ENCODE measurements at places on chromosomes 1 and 21.

- no peak for DNase-seq
Measured at GRCh38 chr1:151175041-151175741, 590 bp downstream of the TMOD4 start.

- no peak for DNase-seq
Measured at GRCh38 chr21:14589855-14590563, 43.9 kb upstream of the SAMSN1 start.

DNA sequence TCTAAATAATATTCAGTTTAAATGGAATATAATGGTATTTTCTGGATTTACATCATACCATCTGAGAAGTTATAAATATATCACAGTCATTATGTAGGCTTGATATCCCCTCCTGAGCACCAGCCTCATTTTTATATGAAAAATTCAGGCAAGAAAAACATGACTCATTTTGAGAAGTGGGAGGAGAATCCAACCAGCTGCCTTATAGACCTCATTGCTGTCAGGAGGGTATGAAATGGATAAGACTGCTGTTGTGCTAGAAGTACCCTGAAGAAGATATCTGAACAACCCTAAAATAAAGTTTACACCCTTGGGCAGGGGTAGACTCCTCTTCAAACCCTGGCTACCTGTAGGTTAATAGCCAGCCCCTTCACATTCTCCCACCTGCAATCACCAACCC lies 8.8 kb downstream of the GIPC2 start:
- no peak for DNase-seq

GRCh38 chr1:180532854-180533253 lies 25.9 kb upstream of the OVAAL start:
- no peak for DNase-seq

GRCh38 chr1:220751111-220751510 lies 3.0 kb downstream of the MTARC2 start:
- no peak for DNase-seq

DNA sequence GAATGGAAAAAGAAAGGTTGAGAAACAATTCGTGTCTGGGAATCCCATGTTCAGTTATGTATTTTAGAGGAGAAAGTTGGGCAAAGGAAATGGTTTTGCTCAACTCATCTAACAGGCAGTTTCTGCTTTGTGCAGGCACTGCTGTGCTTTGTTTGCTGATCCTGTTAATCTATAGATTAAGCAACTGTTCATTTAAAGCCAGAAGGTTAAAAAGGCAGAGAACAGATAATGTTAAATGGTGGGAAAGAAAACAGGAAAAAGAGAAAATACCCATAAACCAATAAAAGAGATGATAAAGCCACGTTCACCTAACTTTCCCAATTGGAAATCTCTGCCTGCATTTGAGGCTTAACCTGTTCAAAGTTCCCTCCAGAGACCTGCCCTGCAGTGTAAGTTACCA lies 70.0 kb downstream of the APP start:
- no peak for DNase-seq

DNA sequence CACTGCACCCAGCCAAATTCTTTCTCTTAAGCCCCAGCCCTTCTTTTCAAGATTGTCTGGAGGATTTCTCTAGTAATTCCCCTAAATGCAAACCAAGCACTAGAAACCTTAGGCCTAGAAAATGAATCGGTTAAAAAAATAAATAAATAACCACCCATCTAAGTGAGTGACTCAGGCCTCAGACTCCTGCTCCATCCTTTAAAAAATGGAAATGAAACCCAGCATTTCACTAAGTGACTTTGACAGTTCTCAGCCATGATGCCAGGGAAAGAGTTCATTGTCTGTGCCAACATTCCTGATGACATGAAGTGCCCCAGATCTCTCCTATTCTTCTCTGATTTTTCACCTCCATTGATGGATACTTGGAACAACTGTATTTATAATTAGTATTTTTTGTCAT lies 415.2 kb upstream of the DAB1 start:
- DNase-seq = no peak

- no peak for DNase-seq
Measured at GRCh38 chr1:91645031-91645430, 144.4 kb downstream of the CDC7 start.

- DNase-seq = peak; percentile 89
Measured at GRCh38 chr1:185565302-185565701, 168.9 kb upstream of the HMCN1 start.

- no peak for DNase-seq
Measured at GRCh38 chr1:159187033-159187432, 15.6 kb downstream of the CADM3 start.

- no peak for DNase-seq
Measured at GRCh38 chr1:94884507-94884906, 42.4 kb downstream of the CNN3 start.

- DNase-seq = no peak
Measured at GRCh38 chr1:211118407-211119102, 15.4 kb downstream of the KCNH1 start.

Measured in RWPE2 (cell line).